ENCODE measurements at places on chromosomes 6 and 20. TPM values are rescaled to one million over a fixed set of nuclear protein-coding genes. Genes with fewer than 3 reads are reported as not detected.

DNA sequence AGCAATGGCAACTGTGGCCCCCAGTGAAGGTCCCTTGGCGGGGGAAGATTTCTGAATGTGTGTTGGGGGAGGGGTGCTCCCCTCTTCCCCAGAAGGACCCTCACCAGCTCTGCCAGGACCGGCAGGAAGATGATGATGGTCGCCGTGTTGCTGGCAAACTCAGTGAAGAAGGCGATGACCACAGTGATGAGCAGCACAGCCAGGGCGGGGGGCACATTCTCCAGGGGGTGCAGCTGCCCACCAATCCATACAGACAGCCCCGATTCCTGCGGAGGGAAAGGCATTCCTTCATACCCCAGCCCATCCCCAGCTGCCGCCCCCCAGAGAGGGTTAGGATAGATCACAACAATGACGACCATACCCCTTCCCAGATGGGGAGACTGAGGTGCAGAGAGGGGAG is 15.7 kb upstream of the OCSTAMP start:
- no peak for DNase-seq

DNA sequence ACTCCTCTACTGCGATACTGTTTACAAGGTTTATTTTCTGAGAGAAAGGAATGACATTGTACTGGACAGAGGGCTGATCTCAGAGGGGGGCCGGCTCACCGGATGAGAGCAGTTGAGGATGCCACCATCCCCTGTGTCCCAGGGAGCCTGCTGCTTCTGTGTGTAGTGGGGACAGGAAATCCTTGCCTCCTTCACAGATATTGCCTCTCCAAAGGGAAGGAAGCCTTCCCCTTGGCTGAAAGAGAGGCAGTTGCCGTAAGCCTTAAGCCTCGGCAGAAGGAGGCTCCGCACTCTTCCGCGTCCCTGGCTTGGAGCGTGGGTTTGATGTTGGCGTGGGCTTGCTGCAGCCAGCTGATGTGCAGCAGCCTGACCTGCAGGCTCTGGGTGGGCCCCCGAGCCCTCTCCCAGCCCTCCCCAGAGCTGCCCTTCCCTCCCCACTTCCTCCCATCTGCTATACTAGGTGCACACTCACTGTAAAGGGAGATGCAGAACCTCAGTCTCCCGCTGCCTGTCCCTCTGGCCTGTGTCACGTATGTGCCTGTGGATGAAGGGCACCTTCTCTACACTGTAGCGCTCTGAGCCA is 45.7 kb upstream of the RPS6KA2 start:
- no peak for DNase-seq

DNA sequence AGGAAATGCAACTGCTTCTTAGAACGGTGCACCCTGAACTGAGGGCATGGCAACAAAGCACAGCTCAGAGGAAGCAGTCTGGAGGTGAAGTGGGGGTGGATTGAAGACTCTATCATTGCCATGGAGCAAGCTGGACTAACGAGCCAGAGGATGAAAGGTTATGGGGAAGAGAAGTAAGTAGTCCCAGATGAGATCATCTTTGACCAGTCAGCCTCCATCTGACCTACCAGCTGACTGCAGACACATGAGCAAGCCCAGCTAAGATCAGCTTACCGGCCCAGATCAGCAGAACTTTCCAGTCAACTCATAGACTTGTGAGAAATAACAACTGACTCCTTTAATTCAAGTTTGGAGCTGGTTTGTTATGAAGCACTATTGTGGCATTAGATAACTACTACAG is 9.1 kb upstream of the JAG1 start:
- no peak for DNase-seq

Gene SLC52A3
- total RNA-seq: 1.6 TPM

GRCh38 chr20:56380375-56380774 is 11.6 kb downstream of the AURKA start:
- DNase-seq: no peak

DNA sequence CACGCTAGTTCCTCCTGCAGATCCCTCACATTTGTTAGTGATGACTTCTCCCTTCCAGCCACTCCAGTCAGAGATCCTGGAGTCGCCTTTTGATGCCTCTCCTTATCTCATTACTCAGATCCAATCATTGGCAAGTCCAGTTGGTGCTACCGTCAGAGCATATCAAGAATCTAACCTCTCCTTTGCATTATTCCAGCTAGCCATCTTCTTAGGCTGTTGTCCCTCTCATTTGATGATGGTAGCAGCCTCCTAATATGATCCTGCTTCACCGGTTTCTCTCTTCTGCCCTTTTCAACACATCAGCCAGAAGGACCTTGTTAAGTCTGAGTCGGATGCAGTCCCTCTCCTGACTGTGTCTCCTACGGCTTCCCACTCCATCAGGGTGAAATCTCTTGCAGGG is 305.6 kb downstream of the THBS2 start:
- DNase-seq: no peak

GRCh38 chr6:67802771-67803170 is 832.3 kb upstream of the ADGRB3 start:
- DNase-seq: no peak

- no peak for DNase-seq
Measured at GRCh38 chr6:156193381-156193780, 583.8 kb upstream of the ARID1B start.

DNA sequence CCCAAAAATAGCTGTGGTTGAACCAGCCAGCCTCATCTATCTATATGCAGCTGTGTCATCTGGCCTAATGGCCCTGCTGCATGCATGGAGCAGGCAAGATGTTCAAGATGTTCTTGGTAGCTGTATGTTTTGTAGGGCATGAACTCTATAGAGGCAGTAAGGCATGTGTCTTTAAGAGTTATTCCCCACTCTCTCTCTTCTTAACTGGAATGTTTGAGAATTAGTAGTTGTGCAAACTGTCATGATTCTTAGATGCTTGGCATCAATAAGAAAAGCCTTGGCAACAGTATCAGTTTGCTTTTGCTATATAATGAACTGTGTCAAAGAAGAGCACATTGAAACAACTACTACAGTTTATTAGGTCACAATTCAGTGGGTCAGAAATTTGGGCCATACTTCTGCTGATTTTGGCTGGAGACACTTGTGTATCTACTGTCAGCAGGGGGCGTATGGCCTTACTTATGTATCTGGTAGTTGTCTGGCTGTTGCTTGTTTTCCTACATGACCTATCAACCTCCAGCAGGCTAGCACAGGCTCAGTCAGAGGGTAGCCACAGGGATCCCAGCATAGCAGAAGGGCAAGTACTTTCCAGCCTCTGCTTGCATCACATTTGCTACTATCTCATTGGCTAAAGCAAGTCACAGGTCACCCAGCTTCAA is 56.1 kb upstream of the LAMP5 start:
- DNase-seq: no peak

DNA sequence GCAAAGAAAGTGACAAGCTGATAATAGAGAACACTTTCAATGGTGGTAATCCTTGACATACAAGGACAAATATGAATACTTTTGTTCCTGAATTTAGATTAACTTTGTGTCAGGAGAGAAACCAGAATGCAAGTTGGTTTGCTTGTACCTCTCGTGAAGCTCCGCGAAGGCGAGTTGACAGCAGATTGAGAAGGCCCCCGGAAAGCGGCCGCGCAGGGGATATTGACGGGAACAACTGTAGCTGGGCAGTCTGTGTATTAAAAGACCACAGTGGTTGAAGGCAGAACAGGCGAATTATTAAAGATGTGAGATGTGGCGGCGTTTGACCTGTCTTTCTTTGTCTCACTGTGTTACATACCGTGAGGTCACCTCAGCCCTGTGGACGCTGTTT is 175.8 kb upstream of the RALGAPA2 start:
- DNase-seq: no peak

Gene PTCRA
- total RNA-seq: not detected

Gene HLA-DMB
- total RNA-seq: 11.8 TPM

GRCh38 chr6:84052204-84052882 is 18.8 kb downstream of the MRAP2 start:
- peak; percentile 73 for DNase-seq

- no peak for DNase-seq
Measured at GRCh38 chr20:33284284-33284683, 1.3 kb downstream of the BPIFB1 start.

- DNase-seq: no peak
Measured at GRCh38 chr6:91142154-91142553, 555.3 kb upstream of the MAP3K7 start.
